ENCODE measurements at places on chromosomes 16 and 17.

GRCh38 chr16:1940273-1941161 is 2.5 kb downstream of the MSRB1 start:
- DNase-seq: no peak

DNA sequence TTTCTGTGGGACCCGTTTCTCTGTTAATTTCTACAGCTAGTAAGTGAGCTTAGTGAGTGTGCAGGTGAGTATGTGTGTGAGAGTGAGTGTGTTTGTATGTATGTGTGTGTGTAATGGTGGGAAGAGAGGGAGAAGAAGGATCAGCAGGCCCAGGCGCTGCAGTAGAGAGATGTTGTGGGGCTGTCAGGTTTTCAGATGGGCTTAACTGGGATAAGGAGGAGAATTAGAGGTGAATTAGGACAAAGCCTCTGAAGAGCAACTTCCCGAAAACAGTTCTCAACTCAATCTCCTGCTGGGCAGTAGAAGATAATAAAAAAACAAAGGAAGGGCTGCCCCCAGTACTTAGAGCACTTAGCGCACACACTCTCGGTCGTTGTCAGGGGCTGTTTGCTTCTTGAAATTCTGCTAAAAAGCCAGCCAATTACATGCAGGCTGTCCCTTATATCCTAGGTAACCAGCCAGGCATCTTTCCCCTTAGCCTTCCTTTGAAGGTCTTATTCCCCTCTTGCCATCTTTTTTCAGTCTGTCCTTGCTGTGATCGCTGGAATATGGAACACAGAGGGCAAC is 63.4 kb downstream of the CLEC16A start:
- no peak for DNase-seq

GRCh38 chr16:66490774-66491715 is 58.9 kb downstream of the TK2 start:
- DNase-seq: no peak

DNA sequence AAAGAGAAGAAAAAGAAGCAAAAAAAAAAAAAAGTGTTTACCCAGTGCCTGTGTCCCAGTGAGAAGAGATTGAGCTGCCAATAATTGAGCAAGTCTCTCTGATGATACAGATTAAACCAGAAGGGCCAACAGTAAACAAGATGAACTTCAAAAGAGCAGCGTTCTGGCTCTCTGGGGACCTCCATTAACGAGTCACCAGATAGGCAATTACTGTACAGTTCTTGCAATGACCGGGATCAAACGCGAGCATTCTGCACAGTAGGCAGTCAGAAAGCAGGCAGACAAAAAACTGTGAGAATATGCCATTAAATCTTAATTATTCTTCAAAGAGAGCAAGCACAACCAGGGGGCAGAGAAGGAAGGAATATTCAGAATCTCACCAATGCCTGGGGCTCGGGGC is 626.1 kb downstream of the TMEM114 start:
- no peak for DNase-seq

- no peak for DNase-seq
These were observed 13.0 kb downstream of the ACTG1 start for GRCh38 chr17:81499601-81499970.

DNA sequence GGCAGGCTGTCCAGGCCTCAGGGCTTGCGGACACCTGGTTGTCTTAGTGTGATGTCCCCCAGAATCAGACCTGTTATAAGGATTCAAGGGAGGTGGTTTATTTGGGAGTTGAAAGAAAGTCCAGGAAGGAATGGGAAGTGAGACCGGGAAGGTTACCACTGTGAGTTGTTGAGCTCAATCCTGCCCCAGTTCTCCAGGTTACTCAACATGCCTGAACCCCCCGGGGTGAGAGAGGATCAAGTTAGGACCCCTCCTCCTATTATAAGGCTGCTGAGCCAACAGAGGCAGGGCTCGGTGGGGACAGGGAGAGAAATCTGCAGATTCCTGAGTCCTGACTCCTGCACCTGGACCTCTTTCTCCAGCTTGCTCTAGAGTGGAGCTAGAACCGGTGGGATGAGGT is 86.4 kb downstream of the MRM1 start:
- no peak for DNase-seq

DNA sequence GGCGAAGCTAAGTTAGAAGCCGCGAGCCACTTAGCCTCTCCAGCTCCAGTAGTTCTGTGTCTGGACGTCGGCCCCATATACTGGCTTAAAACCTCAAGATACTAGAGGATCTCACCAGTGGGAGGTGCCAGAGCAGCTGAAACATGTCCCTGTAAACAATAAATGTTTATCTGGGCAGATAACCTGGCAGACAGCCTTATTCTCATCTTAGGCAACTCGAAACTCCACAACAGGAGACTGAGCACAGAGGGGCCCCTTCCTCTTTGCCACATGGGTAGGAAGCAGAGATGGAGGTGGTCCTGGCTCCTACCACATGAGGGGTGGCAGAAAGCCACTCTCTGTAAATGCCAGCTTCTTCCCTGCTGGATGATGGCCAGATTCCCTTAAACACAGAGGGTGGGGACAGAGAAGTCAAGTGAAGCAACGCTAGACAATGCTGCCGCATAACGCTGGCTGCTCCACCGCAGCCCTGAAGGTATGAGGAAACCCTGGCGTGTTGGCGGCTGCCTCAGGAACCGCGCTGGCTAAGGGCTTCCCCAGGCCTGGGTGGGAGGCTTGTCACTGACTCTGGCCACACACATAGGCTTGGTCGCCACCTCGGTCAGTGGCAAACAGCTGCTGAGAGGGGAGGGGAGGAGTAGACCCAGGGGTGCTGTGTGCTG is 67.9 kb downstream of the HIC1 start:
- no peak for DNase-seq

DNA sequence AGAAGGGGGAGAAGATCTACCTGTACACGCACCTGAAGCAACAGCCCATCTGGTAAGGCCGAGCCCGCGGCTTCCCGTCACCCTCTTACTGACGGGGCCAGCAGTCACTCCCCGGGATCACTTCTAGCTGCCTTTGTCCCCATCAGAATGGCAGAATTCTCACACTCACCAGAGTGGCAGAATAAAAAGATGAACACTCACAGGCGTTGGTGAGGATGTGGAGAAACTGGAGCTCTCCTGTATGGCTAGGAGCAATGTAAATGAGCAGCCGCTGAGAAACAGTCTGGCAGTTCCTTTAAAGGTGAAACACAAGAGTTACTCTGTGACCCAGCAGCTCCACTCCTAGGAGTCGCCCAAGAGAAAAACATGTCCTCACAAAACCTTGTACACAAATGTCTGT is 33.3 kb downstream of the CIBAR2 start:
- DNase-seq: no peak

DNA sequence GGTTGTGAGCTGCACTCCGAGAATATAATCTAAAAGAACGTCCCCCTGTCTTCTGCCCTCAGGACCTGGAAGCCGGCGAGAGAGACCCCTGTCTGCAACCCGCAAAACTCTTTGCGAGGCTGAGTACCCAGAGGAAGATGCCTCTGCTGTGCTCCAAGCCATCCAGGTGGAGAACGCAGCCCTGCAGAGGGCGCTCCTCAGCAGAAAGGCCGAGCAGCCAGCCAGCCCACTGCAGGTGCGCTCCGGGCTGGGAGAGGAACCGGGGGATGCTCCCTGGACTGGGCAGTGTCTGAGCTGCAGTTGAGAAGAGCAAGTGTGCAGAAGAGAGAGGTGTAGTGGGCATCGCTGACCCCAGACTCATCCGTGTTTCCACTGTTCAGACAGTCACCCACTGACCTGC is 148.3 kb downstream of the KATNIP start:
- DNase-seq: no peak

DNA sequence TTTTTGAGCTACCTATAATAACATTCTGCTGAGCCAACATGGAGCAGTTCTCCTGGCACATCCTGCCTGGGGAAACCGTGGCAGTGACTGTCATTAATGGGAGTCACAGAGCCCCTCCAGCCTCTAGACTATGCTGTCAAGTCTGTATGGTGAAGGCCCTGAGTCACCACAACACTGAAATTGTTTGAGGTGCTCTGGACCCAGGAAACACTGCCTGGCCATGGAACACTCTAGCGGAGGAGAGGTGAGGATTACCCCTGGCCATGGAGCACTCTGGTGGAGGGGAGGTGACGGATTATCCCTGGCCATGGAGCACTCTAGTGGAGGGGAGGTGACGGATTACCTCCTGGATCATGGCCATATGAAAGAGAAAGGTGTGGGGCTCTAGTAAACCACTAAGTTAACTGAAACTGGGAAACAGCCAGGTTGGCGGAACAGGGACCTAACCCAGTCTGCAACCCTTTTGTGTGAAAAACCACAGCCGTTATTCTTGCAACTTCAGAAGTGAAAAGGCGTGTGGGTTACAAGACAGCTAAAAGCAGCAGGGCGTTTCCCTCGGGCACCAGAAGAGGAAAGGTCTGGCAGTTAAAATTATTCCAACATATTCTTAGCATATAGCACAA is 156.7 kb downstream of the KCNJ12 start:
- DNase-seq: no peak

GRCh38 chr17:27157297-27157696 is 136.6 kb upstream of the WSB1 start:
- DNase-seq: no peak

DNA sequence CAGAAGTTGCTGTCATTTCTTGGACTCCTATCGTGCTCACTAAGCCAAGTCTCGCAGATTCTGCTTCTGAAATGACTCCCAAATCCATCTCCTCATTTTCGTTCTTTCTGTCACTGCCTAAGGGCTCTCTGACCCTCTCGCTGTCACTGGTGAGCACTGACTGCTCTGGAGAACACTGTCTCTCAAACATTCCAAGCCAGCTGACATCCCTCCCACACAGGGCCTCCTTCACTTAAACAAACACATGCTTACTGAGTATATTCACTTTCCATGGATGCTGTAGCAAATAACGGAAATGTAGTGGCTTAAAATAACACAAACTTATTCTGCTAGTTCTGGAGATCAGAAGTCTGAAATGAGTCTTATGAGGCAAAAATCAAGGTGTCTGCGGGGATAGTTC is 18.8 kb downstream of the CACNG1 start:
- no peak for DNase-seq

DNA sequence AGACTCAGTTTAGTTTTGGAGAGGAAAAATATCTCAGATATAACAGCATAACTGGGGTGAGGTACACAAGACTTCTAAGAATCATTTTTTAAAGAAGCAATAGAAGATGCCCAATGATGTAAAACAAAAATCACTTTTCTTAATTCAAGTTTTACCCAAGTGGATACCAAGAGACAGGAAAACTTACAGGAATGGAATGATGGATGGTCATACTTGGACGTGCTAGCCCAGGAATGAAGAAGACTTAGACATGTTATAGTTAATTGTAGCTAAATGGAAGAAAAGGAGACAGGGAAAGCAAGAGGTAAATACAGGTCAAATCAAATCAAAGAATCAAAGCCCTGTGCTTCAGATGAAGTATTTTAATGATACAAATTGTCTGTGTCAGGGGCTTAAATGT is 312.7 kb upstream of the KCNJ16 start:
- DNase-seq: no peak
